A549 (cell line): ENCODE measurements at places on chromosomes 7 and 10. TPM values are rescaled to one million over a fixed set of nuclear protein-coding genes. Genes with fewer than 3 reads are reported as not detected.

Gene PWWP2B
- polyA plus RNA-seq, result 6.6 to 7.3 TPM (median 7.0 TPM) in 3 replicates

DNA sequence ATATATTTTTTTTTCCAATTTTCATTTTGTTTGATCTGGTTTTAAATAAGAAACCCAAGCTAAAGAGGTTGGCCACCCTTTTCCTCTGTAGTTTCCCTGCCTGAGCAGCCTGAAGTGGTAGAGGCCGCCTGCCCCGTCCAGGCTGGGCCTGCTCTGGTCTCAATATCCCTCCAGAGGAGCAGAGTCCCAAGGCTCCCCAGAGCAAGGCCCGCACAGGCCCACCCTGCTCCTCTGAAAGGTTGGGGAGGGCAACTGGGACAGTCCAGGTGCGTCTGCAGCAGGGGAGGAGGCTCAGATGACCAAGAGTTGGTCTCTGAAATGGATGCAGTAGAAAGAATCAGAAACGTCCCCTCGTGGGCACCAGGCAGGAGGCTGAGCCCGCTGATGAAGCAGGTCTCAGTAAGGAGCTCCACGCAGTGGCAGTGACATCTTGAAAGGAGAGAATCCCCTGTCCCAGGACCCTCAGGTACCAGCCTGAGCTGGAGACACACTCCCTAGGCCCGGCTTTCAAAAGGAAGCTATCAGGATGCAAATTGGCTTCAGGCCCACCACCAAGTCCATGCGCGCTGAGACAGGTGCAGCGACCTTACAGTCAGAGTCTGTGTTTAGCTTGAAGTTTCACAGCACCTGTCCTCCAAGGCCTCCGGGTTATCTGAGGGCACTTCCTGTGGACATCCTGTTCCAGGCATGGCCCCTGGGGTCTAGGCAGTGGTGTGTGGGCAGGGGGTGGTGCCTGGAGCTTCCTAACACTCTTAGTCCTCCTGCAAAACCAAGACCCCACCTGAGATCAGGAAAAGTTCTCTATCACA lies 37.7 kb downstream of the EN2 start:
- no peak for DNase-seq

GRCh38 chr10:1581189-1581588 lies 156.1 kb downstream of the ADARB2 start:
- no peak for DNase-seq

DNA sequence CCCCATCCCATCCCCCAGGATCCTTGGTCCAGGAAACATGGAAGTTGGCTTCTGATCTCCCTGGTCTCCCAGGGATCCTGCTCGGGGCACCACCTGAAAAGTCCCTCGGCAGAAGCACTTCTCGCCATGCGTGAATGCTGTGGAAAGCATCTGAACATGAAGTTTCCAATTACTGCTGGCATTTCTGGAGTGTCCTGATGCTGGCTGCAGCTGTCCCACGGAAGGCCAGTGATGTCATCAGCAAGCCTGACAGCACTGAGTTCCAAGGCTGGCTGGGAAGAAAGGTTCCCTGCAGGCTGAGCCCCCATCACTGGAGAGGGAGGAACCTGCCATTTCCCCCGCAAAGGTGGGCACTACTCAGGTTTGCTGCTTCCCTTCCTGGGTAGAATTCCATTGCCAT lies 71.4 kb downstream of the KCNMA1 start:
- no peak for DNase-seq

Gene CABCOCO1
- 0.54 to 0.92 TPM (median 0.77 TPM) in 3 replicates for polyA plus RNA-seq

DNA sequence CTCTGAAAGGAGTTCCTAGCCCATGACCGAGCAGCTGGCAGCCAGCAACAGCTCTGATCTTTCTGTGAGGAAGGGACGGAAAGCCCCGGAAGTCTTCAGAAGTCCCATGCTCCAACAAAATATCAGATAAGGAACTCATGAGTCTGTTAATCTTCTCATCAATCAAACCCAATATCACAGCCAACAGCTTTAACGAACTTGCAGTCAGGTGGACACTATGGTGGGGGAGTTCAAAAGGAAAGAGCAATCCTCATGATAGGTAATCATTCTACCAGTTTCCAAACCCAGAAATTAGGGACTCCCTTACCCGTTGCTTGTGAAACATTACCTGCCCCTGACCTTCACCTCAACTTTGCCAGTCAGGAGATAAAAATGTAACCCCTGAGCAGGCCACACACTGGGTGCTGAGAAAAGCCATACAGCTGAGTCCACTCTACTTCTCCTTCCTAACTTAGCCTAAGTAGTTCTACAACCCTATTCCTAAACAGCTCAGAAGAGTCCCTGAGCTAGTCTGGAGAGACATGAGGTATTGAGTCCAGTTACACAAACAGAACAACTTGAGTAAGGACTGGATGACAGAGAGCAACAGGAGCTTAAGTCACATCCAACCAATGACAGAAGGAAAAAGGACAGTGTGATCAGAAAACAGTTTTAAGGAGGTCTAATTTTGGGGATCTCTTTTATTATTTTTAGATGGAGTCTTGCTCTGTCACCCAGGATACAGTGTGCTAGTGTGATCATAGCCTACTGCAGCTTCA lies 2.2 kb downstream of the NDST2 start:
- no peak for DNase-seq

Gene OPTN
- polyA plus RNA-seq, result 30.9 to 34.5 TPM (median 31.8 TPM) in 3 replicates

- DNase-seq, result no peak
Measured at GRCh38 chr7:2503056-2503941, 16.3 kb upstream of the LFNG start.

- DNase-seq, result no peak
Measured at GRCh38 chr10:44242826-44243225, 142.1 kb downstream of the CXCL12 start.

- DNase-seq, result no peak
Measured at GRCh38 chr10:101136708-101137121, 5.6 kb downstream of the TLX1 start.

DNA sequence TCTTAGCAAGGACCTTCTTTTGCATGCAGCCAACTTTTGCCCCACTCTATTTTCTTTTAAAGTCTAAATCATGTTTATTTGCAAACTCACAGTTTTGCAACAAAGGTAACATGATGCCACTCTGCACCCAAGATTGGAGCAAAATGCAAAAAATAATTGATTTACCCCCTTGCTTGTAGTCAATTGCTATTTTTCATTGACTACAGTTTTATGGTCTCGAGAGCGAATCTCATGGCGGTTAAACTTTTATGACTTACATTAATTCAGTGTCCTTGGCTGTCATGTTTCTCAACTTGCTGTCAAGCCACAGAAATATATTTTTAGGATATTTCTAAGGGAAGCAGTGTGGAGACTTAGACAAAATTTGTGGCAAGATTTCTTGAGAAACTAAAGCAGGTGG lies 110.0 kb upstream of the JCAD start:
- DNase-seq, result no peak

Gene SYT15B
- 1.9 to 2.1 TPM (median 2.0 TPM) in 3 replicates for polyA plus RNA-seq

DNA sequence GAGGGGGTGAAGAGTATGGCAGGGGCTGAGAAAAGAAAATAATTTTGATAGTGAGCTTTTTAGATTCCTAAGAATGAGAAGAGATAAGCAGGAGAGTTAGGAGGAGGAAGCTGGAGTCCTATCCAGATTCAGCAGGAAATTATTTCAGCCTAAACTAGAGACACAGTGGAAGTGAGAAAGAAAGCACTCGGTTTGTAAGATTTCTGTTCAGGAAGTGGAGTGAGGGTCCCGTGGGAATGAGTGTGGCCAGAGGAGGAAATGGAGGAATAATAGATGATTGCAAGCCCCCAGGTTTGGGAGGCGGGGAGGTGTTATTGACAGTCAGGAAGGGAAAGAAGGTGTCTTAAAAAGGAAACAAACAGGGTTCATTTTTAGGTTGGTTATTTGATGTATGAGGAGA lies 84.8 kb upstream of the NRP1 start:
- no peak for DNase-seq

- no peak for DNase-seq
Measured at GRCh38 chr10:11012421-11013295, 5.0 kb upstream of the CELF2 start.

DNA sequence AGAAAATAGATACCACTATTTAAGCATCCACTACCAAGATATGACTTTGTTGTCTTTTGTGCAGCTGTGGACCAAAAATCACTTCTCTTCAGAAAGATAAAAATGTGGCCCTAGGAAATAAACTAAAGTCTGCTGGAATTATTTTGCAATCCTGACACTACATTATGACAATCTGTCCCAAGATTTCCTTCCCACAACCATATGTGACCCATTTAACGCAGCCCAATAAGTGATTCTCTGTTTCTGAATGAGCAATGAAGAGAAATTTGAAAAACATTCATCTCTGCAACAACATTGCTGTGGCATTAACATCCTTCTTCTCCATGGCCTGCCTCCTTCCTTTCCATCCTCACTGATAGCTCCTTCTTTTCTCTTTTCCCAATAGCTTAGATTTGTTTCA lies 212.0 kb downstream of the TSPAN12 start:
- no peak for DNase-seq

DNA sequence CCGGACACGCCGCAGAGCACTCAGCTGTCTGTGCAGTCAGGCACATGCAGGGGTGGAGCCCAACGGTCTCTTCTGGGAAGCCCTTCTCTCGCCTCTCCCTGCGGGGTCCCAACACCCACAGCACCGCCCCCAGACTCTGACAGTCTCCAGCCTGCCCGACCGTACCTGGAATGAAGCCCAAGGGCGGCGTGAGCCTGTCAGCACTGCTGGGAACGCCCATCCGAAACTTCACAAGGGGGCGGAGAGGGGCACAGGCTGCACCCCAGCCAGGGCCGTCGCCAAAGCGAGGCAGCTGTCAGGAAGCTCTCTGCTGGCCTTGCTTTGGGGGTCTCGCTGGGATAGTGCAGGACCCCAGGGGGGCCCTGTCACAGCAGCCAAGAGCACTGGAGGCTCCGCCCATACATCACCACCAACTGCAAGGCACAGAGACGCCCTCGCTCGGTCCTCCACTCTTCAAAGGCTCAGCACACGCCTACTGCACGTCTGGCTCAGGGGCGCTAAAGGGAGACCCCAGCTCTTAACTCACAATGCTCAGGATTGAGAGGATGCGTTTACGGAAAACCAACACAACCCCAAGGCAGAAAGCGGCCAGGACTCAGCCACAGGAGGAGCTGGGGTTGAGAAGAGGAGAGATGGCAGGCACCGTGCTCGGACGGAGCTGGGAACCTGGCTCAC lies 30.9 kb downstream of the MAD1L1 start:
- DNase-seq, result no peak

Gene MYL7
- not detected in 3 replicates for polyA plus RNA-seq

Gene HMX3
- polyA plus RNA-seq, result not detected in 3 replicates

- DNase-seq, result no peak
Measured at GRCh38 chr10:89280508-89280907, 21.3 kb upstream of the IFIT2 start.

Gene KIAA1549
- 4.4 to 4.7 TPM (median 4.7 TPM) in 3 replicates for polyA plus RNA-seq

GRCh38 chr7:99385564-99385963 lies 11.0 kb downstream of the ARPC1B start:
- DNase-seq, result no peak

GRCh38 chr7:85565276-85565675 lies 378.4 kb upstream of the SEMA3D start:
- DNase-seq, result no peak

DNA sequence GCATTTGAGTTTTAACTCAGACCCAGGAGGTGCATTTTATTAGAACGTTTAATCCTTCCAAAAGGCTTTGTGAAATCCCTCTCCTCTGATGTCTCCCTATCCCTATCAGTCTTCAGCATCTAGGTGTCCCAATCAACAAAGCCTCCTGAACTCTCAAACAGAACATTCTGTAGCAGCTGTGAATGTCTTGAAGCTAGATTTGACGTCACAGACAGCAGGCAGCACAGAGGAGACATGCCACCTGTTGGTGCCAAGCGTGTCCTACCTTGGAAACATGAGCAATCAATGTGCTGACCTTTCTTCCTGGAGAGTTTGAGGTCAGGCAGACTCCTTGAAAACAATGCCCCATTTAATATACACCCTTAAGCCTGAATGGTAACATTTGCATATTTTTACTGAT lies 125.5 kb downstream of the RNLS start:
- DNase-seq, result no peak

DNA sequence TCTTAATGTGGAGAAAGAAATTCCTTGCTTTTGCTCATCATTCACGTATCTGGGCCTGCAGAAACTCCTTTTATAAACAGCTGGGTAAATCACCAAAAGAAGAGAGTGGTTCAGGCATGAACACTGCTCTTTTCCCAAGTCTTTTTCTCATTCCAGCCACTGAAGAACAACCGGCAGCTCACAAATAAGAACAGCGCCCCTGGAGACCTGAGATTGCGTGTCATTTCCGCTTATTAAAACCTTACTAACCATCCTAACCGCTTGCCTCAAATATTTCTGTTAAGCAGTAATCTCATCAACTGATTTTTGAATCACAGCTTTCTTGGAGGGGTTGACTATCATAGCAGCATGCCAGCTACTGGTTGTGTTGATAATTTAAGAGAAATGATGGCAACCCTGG lies 213.0 kb upstream of the PLXNA4 start:
- no peak for DNase-seq

Gene DENND2A
- polyA plus RNA-seq, result 0.37 to 0.54 TPM (median 0.38 TPM) in 3 replicates

Gene GPR26
- not detected in 3 replicates for polyA plus RNA-seq

Gene VGF
- polyA plus RNA-seq, result 1.4 to 2.7 TPM (median 2.0 TPM) in 3 replicates

Gene MLXIPL
- polyA plus RNA-seq, result 1.8 to 3.8 TPM (median 3.3 TPM) in 3 replicates

Gene ATAD1
- polyA plus RNA-seq, result 30.0 to 32.3 TPM (median 32.3 TPM) in 3 replicates

GRCh38 chr7:132934017-132934416 lies 147.9 kb downstream of the CHCHD3 start:
- DNase-seq, result no peak

Gene ITIH5
- polyA plus RNA-seq, result 0.03 to 0.05 TPM (median 0.05 TPM) in 3 replicates

Gene LRRC27
- polyA plus RNA-seq, result 6.5 to 8.3 TPM (median 6.9 TPM) in 3 replicates

DNA sequence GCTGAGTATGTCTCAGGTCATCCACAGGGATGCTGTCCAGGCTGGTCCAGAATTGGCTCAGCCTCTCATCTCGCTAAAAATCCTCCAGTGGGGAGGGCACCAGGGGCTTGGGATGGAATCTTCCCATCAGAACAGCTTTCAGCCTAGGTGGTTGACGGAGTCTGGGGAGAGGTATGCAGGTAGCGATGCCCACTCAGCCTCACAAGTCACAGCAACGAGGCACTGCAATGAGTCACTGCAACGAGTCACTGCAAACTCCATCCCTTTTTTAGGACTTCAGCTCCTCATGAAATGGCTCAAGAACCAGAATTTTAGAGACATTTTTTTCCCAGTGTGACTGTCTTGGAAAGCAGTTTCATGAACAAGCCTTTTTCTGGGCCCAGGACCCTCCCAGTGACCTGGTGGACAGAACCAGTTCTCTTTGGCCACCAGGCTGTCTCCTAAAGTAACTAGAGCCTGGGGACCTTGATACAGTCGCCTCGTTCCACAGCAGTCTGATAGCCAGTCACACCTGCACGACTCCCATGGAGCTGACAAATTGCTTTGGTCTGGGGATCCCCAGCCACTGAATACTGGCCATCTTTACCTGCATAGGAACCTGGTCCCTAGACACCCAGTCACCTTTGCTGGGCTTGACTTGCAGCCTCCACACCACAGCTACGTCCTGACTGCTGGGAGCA lies 41.3 kb upstream of the PPP2R2D start:
- DNase-seq, result no peak

GRCh38 chr7:138891446-138891810 lies 89.8 kb downstream of the KIAA1549 start:
- no peak for DNase-seq

Gene TNPO3
- polyA plus RNA-seq, result 43.2 to 44.4 TPM (median 43.2 TPM) in 3 replicates
